IPS DF 19.7 (cell line): ENCODE measurements at places on chromosomes 1 and 21.

DNA sequence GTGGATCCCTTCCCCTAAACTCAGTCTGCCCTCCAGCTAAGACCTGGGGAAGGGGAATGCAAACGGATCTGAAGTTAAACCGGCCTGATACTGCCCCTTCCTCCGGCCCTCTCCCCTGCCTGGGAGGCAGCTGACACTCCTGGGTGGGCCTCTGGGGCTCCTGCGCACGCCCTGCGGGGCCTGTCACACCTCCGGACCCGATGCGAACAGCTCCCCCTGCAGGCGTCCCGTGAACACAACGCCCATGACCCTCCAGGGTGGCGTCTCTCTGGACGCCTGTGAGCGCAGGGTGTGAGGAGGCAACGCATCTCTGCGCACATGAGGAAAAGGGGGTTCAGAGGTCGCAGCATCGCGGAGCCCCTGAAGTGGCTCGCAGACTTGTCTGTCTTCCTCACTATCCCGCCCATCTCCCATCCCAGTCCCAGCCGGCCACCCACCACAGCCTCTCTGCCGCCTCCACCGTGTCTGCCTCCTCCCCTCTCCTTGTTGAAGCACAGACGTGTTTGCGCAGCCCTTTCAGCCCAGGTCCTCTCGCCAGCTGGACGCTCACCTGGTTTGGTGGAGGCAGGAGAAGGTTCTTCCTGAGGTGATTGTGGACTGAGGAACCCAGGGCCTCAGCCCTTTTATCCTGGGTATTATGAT is 421 bp upstream of the LCE3A start:
- no peak for DNase-seq

DNA sequence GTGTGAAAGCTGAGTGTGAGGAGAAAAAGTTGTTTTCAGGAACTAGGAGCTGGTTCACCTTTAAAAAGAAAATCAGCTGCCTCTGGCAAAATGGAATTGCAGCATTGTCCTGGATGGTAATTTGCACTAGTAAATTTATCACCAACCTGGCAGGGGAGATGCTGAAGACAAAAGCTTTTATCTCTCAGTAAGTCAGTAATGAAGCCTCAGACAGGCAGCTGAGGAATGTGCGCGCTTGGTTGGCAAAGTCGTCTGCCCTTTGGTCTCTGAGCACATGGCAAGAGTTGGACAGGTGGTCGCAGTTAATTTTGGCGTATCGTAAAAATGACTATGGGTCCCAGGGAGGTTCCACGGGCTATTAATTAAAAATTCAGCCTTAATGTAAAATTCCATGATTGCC is 131.9 kb downstream of the BACH1 start:
- DNase-seq: no peak

- DNase-seq: no peak
Observed at GRCh38 chr21:26845066-26845758, at the start of gene ADAMTS1. Gene ADAMTS1 (minus strand): TSS chr21:26845409. CDS start chr21:26844954, 455 bp downstream.

DNA sequence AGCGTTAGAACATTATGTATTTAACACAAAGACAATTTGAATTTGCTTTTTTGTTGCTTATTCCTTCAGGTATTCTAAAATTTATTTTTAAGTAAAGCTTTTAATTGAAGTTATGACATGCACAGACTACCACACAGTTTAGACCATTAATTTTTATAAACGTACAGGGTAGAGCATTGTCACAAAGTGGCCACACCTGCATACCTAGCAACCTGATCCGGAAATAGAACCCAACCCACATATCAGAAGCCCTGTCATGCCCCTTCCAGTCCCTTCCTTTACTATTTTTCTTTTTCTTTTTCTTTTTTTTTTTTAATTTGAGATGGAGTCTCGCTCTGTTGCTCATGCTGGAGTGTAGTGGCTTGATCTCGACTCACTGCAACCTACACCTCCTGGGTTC is 16.8 kb downstream of the CXADR start:
- DNase-seq: no peak

DNA sequence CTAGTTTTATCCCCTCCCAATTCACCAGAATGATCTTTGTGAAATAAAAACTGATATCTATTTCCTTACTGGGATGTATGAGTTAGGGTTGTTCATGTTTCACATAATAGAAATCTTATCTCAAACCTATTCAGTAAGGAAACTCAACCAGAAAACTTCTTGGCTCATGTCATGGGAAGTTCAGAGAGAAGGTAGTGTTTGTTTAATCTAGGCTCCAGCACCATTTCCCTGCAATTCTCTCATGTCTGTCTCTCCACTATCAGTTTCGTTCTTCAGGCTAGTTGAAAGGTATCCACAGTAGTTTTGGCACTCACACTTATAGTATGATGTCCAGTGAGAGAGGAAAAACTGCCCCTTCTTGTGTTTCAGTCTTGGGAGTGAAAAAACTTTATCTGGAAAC is 34.6 kb upstream of the UHMK1 start:
- DNase-seq: no peak

DNA sequence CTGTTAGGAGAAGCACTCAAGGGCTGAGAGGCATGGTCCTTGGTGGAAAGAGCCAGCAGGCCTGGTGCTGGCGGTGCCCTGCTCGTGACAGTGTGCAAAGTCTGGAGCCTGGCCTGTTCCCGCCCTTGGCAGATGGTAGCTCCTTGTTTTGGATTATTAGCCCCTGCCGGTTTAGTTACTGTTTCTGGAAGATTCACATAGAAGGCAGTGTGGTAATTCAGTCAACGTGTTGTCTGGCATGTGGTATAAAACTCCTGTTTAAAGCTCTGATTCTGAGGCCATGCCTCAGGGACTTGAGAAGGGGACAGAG is 6.8 kb downstream of the PKNOX1 start:
- DNase-seq: no peak

DNA sequence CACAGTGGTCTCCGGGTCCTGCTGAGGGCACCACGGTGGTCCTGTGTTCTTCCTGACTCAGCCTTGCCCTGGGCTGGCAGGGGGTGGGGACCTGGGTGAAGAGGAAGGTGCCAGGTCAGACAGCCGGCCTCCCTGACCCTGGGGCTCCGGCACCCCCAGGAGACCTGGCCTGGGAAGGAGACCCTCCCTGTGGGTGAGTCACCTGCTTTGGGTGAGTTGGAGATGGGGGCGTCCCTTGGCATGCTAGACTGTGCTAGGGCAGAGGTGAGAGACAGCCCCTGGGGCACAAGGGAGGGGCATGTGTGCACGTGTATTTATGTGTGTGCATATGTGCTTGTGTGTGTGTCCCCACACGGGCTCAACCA is 23.4 kb downstream of the SPSB1 start:
- DNase-seq: no peak
